WTC11 (cell line): ENCODE measurements at places on chromosomes 1 and 21.

DNA sequence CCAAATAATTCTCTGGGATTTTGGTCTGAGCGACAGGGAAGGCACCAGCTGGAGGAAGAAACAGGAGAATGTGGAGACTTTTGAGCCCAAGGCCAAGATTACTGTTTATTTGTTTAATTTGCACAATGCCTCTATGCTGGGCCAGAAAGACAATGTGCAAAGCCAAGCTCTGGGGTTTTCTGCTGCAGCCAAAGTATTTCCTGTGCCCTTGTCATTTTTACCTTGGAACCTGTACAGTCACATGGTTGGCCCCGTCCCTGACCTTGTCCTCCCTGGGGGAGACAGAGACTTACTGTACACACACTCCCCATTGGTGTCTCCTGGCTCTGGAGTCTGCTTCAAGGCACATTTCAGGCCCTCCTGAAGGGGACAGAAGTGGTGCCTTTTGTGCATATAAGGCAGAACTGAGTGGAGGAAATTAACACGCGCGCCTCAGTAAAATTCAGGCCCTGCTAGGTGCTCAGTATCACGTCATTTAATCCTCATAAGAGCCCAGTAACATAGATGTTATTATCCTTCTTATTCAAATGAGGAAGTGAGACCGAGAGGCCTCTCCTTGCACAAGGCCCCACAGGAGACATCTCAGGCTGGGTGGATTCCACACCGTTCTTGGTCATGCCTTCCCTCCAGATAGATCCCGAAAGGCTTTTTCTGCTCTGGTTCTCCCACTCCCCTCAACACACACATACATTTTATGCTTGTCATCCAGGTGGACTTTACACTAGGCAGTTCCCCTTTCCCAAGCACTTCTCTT, 21.1 kb downstream of the C1orf115 start:
- no peak for DNase-seq

DNA sequence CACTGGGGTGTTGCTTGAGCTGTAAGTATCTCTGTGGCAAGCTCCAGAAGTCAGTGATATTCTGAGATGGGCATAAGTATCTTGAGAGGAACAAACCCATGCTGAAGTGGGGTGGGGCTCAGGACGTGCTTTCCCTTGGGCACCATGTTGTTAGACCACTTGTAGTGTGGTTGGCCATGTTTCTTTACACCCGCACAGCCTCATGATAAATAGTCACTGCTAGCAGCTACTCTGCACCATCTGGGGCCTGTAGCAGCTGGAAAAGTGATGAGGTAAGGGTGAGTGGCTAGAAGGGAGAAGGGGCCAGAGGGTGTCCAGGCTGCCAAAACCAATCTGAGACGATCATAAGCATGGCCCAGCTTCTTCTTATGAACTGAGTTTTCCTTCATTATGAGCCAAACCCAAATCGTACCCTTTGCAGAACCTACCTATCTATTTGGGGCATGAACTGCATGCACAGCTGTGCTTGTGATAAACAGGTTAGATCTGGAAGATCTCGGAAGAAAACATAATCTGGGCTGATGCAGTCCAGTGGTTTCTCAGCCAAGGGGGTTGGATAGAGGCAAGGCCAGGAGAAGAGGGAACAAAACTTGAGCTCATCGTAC, 91.9 kb upstream of the IRF2BP2 start:
- DNase-seq = no peak

- DNase-seq = no peak
Measured at GRCh38 chr21:36987845-36988244, 18.7 kb upstream of the RIPPLY3 start.

GRCh38 chr1:27891196-27891889, 19.0 kb downstream of the THEMIS2 start:
- DNase-seq = no peak

GRCh38 chr1:222691016-222691415, 21.3 kb downstream of the AIDA start:
- no peak for DNase-seq

GRCh38 chr1:150619576-150620509, 9.6 kb downstream of the ENSA start:
- no peak for DNase-seq

- no peak for DNase-seq
Measured at GRCh38 chr1:59128239-59128736, 168.6 kb upstream of the FGGY start.

DNA sequence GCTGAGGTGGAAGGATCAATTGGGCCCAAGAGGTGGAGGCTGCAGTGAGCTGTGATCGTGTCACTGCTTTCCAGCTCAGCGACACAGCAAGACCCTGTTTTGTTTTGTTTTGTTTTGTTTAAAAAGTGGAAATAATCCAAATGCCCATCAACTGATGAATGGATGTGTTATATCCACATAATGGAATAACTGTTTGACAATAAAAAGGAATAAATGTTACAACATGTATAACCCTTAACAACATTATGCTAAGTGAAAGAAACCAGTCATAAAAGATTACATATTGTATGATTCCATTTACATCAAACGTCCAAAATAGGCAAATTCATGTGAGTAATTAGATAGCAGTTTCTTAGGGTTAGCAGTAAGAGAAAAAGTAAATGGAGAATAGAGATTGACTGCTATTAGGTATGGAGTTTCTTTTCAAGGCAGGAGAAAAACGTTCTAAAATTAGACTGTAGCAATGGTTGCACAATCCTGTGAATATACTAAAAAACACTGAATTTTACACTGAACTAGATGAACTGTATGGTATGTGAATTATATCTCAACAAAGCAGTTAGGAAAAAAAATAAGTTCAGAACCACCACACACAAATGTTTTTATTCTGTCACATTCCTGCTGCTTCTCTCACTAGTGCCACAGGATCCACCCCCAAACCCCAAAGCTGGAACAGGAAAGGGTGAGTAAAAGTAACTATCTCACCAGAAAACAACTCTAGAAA, 15.7 kb downstream of the FOXJ3 start:
- DNase-seq = no peak

DNA sequence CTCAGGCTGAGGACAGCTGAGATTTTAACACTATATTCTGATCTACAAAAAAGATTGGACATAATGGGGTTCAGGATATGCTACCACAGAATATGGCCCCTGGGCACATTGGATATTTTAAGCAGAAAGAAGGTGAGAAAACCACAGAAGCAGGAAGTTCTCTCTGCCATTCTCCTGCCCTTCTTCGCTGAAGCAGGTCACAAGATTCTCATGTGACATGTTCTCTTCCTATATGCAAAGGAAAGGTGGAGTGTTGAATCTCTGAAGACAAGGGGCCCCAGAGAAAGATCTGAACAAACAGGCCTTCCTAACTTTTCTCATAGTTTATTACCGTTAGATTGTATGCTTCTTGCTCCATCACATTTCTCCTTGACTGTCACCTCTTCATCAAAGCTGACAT, 285.7 kb downstream of the S1PR1 start:
- no peak for DNase-seq

GRCh38 chr1:29475326-29475725, 239.0 kb downstream of the PTPRU start:
- DNase-seq = no peak

DNA sequence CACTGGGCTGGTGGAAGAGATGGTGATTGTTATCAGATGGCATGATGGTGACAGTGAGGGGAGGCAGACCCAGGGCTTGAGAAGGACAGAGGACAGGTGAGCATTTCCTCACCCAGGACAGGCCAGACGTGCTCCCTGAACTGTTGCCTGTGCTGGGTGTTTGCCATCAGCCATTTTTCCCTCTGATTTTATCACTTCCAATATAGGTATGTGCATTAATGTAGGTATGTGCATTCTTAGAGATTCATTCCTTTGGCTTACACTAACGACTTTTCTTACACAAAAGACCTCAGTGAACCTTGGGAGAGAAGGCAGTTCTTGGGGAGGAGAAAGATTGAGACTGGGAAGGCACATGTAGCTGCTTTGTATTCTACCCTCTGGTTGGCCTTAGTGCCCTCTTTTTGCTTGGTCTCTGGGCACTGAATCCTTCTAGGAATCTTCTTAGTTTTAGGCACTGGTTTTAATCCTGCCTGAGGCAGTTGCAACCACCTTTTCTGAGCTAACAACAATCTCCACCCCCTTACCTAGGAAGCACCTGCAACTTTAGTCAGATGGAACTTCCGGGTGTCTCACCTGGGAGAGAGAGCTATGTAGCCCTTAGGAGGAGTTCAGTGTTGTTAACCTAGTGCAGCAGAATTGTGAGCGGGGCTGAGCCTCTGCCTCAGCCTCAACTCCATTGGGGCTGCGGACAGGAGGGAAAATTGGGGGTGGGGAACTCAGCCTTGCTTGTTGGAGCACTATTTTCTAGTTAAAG, 30.9 kb downstream of the C1orf116 start:
- no peak for DNase-seq

DNA sequence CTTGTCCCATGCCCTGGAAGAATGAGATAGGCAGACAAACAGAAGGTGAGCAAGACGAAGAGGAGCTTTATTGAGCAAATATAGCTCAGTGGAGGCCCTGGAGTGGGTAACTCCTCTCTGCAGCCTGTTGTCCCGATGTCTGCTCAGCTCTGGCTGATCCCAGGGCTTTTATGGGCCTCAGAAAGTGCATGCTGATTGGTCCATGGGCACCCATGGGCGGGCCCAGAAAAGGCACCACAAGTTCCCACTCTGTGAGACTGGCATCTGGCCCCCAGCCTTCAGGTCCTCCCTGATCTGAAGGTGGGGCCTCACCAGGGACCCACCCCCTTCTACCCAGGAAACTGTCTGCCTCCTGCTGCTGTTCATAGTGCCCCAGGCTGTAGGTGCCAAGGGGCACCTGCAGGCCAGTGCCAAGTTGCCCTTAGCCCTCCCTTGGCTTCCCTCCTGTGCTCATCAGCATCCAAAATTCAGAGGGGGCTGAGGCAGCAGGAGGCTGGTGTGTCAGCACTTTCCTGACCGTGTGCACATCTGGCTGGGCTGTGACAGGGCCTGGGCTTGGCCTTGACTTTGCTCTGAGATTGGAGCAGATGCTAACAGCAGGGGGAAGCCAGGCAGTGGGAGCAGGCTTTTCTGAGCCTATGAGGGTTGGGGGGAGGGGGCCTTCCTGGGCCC, 35.4 kb downstream of the ACTL8 start:
- no peak for DNase-seq

DNA sequence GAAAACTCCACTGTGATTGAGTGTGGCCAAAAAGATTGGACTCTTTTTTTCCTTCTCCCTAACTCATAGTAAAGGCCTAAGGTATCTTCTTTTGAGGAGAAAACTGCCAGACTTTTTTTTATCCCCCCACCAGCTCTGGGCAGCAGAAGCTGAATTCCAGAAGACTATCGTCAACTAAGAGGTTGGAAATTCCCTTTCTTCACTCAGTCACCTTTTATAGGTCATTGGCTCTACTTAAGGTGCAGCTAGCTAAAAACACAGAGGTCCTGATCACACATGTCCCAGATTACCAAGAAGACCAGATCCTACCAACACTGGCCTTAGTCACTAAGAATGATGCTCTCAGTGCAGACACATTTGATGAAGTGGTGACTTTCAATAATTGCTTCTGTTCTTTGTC, 1441.2 kb downstream of the PLA2G4A start:
- no peak for DNase-seq

- no peak for DNase-seq
Measured at GRCh38 chr1:193539731-193540459, 353.5 kb upstream of the B3GALT2 start.
